ENCODE measurements at places on chromosomes 12 and 14.

DNA sequence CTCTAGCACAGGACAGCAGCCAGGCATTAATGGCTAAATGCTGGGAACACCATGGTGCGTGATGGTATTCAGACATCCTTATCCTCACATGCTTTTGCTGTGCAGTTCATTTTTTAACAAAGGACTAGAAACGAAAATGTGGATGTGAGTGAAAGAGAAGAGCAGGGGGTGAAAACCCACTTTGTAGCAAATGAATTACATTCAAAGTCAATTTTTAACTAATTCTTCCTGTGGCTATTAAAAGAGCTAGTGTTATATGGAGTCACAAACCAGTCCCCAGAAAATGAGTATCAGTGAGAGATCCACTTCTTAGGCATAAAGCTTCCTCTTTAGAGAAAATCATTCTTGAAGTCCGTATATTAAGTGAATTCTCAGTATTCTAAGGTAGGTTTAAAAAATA lies 592.0 kb upstream of the LMO3 start:
- no peak for DNase-seq

DNA sequence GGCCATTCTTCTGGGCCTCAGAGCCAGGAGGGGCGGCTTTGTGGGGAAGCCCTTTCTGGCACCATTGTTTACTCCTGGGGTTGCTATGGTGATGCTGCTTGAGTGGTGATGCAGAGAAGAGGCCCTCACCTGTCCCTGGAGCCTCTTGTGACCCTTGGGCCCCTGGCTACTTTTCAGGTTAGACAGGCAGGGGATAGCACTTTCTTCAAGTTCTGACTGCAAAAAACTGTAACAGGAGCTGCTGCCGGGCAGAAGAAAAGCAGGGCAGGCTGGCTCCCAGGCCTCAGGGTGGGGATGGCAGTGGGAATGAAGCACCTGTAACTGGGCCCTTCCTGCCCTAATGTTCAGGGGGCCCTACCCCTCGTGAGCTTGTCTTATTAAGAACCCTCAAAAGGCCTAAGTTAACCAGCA lies at the start of gene TEX52:
TSS of gene TEX52 (minus strand) at position 19 of the 411 bp plus-strand sequence. CDS start at position 6, 13 bp downstream.
- peak; percentile 40 for DNase-seq

GRCh38 chr12:104121001-104121400 lies 17.0 kb downstream of the NFYB start:
- DNase-seq = no peak

DNA sequence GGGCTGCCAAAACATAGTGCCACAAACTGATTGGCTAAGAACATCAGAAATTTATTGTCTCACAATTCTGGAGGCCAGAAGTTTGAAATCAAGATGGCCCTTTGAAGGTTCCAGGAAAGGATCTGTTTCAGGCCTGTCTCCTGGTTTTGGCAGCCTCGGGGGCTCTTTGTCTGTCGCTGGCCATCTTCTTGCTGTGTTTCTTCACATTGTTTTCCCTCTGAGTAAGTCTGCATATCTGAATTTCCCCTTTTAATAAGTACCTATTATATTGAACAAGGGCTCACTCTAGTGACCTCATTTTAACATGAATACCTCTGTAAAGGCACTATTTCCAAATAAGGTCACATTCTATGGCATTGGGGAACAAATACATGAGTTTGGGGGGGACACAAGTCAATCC lies 467.1 kb upstream of the MGAT4C start:
- no peak for DNase-seq

GRCh38 chr14:54664961-54665360 lies 98.0 kb downstream of the SAMD4A start:
- no peak for DNase-seq

GRCh38 chr12:98863167-98863566 lies 218.1 kb downstream of the APAF1 start:
- DNase-seq = no peak

DNA sequence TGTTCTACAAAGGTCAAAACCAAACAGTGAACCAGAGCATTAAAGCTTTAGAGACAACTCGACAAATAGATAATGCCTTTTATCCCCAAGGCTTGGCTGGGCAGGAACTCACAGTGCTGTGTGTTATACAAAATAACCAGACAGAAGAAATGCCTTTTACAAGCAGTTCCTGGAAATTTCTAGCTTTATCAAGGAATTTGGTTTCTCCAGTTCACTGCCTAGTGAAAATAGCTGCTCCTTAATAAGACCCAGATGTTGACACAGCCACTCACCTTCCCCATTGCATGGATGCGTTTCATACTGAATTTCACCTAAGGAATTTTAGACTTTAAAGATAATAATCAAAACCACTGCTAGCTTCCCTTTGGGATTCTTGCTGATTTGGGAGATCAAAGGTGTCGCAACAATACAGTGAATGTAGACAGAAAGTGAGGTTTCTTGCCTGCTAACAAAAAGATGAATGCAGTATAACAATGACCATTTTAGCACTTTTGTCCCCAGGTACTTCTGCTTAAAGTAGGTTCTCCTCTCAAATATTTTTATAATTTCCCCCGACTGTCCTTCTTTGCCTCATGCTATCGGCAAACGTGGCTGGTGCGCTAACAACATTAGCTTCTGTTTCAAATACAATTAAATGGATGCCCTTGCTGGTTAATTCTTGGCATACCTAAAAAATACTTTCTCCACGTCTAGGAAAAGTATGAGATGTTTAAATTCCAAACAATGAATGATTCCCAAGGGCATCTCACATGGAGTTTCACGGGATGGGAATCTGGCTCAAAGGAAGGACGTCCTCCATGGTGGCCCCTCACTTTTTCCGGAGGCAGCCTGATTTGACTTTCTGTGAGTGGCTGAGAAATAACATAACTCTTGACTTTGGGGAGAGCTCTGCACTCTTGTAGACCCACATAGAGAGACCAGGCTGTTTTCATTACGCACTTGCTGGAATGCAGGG lies 162.4 kb downstream of the C12orf75 start:
- DNase-seq = no peak

DNA sequence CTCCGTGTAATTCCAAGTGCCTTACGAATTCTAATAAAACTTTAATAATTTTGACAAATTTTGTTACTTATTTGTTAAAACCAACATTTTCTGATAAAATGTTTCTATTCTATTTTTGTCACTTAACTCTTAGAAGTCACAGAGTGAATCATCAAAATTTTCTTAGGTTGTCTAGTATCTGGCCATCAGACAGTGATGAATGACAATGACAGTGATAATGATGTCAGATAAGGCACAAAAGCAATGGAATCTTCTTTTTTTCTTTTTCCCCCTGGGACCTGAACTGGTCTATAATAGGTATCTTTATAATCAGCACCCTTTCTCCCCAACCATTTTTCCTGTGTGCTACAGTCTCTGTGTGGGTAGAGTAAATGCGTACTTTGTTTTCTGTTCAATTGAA lies 407.3 kb downstream of the SOX5 start:
- DNase-seq = no peak

- no peak for DNase-seq
Observed at GRCh38 chr12:122161682-122162081, 12.3 kb downstream of the IL31 start.

DNA sequence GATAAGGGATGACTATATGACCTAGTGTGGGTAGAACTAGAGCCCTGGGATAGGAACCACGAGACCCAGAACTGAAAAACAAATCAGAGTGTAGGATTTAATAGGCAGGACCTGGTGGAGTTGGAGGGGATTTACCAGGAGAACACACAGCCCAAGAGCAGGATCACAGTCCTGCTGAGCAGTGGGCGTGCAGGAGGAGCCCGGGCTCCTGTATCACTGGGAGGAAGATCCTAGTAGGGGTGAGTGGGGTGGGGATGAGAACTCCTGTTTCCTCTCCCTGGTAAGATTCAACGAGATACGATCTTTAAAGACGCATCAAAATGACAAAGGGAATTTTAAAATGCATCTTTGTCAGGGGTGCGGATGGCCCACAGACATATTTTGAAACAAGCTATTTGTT lies 220.1 kb downstream of the GALC start:
- no peak for DNase-seq

DNA sequence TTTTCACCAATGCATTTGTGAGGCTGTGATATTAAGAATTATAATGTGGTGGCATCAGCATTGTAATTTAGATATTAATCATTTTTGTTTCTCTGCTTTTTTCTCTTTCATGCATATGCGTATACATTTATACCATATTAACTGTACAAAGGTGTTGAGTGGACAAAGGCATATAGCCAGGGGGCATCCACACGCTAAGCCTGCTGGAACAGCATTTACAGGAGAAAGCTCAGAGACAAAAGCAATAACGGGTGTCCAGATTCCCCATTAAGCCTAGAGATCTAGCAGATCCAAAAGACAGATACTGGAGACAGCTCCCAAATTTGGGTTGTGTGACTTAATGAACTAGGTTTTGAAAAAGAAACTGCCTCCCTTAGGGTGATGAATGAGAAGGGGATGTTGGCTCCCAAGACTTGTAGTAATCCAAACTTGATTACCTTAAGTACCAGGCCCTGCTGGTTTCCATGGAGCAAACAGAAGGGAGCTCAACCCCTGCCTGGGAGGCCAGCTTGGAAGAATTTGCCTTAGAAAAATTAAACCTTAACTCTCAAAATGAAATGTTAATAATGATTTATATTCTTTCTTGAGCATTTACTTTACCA lies 181.9 kb downstream of the SLC6A15 start:
- no peak for DNase-seq

DNA sequence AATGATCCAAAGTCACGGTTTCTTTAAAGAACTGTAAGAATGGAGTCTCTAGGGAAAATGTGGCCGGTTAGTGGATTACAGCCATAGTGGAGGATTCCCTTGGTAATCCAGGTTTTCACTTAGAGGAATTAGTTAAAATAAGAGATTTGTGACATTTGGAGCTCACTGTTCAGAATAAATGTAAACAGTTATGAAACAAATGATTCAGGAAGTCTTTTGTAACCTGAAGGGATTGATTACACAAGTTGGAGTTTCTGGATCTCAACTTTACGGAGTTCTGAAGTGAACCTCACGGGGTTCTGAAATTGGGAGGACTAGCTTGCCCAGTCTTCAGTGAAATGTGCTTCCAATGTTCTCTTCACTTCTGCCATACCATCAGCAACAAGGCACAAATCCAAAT lies 234.4 kb upstream of the FKBP4 start:
- no peak for DNase-seq

- no peak for DNase-seq
Observed at GRCh38 chr14:61287196-61287595, 6.1 kb upstream of the TMEM30B start.

- DNase-seq = no peak
Observed at GRCh38 chr12:2256453-2256852, 203.7 kb downstream of the CACNA1C start.

DNA sequence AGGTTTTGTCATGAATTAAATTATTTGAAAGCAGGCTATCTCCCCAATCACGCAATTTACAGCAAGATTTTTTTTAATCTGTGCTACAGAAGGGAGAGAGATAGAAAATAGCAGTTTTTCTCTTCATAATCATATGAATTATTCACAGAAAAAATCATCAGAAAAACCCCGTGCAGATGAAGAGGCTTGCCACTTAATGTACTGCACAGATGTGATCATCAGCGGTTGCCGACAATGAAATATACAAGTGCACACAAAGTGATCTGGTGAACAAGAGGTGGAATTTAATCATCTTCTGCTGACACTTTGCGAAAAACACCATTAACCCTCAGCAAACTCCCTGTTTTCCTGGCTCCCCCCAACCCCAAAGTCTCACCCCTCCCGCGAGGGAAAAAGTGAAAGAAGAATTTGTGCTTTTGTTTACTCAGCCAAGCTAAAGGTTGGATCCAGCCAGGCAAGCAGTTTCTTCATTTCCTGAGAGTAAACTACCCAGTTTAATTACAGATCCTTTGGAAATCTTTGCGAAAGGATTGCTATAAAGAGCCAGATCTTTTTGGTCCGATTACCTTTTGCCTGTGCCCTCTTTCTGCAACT lies 3.1 kb upstream of the LMO3 start:
- no peak for DNase-seq

DNA sequence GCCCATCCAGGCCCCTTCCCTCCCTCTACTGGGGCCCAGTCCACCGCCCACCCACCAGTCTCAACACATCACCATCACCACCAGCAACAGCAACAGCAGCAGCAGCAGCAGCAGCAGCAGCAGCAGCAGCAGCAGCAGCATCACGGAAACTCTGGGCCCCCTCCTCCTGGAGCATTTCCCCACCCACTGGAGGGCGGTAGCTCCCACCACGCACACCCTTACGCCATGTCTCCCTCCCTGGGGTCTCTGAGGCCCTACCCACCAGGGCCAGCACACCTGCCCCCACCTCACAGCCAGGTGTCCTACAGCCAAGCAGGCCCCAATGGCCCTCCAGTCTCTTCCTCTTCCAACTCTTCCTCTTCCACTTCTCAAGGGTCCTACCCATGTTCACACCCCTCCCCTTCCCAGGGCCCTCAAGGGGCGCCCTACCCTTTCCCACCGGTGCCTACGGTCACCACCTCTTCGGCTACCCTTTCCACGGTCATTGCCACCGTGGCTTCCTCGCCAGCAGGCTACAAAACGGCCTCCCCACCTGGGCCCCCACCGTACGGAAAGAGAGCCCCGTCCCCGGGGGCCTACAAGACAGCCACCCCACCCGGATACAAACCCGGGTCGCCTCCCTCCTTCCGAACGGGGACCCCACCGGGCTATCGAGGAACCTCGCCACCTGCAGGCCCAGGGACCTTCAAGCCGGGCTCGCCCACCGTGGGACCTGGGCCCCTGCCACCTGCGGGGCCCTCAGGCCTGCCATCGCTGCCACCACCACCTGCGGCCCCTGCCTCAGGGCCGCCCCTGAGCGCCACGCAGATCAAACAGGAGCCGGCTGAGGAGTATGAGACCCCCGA lies 6.8 kb upstream of the RNU7-1 start:
- peak; percentile 83 for DNase-seq

DNA sequence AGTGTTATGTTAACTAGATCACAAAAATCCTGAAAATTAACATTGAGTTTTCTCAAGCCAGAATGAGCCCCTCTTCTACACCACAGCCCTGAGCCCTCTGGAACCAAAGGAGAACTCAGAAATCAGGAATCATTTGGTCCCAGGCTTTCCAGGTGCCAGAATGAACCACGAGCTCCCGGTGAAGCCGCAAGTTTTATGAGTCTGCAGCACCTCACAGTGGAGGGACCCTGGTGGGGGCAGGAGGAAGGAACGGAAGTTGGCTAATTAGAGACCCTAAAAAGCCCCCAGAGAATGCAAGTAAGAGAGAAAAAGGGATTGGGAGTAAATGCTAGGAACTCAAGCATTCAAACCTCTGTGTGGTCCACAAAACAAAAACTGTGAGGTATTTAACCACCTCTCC lies 52.9 kb upstream of the BCL2L14 start:
- DNase-seq = no peak

DNA sequence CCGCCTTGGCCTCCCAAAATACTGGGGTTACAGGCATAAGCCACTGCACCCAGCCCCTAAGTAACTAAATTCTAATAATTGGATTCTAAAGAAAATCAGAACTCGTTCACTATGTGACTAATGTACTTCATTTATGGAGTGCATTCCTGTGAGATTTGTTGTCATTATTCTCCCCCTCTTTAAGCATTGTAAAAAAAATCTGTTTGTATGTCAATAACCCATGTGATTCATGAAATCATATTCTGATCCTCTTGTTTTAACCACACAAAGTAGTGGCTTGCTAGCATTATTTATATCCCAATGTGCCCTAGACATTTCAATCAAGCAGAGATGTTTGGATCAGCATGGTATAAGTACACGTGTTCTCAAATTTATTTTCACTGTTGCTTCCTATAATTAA lies 78.2 kb upstream of the OSBPL8 start:
- DNase-seq = no peak
